Activated naive CD8-positive, alpha-beta T cell treated with anti-CD3 and anti-CD28 coated beads for 36 hours (primary cell): ENCODE measurements at places on chromosomes 7 and 10.

DNA sequence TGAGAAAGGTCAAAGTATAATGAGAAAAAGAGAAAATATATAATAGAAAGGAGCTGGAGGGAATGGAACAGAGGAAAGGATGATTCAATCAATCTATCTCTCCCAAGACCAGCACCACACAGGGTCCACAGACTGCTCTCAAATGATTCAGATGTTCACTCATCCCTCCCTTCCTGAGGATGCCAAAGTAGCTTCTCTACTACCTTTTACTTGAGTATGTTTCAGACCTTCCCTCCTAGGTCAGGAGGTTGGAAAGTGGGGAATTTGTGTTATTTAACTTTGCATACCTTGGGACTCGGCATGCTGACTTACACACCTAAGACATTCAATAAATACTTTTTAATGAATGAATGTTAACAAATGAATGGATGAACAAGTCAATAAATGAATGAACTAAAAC is 30.6 kb downstream of the CPVL start:
- DNase-seq = no peak

DNA sequence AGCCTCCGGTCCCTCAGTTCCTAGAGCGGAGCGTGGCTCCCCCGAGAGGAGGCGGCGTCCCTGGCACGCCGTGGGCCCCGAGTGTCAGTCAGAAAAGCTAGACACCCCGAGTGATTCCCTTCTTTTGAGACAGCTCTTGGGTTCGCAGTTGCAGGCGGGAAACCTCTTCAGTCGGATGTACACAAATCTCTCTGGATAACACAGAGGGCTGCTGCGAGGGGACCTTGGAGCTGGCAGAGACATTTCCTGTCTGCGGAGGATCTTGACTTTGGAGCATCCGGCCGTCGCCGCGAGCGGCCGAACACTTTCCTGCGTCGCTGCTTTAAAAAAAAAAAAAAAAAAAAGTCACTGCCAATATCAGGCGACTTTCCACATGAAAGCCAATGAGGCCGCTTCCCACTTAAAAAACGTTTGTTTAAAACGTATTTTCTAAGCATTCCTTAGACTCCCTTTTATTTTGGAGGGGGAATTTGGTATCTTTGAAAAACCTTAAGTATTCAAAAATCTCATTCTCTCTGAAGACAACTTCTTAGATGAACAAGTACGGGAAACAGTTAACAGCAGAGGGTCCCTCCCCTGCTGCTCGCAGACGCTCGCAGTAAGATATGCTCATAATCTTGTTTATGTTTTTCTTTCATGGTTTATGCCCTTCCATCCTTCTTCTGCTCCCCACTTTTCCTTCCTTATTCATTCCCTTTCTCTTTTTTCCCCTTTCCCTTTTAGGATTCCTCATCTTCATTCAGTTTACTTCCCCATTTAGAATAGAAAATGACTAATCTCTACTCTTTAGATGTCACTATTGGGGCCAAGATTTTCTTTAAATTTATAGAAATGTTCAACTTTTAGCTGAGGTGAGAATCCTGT is 10.0 kb downstream of the HHEX start:
- peak; percentile 47 for DNase-seq

DNA sequence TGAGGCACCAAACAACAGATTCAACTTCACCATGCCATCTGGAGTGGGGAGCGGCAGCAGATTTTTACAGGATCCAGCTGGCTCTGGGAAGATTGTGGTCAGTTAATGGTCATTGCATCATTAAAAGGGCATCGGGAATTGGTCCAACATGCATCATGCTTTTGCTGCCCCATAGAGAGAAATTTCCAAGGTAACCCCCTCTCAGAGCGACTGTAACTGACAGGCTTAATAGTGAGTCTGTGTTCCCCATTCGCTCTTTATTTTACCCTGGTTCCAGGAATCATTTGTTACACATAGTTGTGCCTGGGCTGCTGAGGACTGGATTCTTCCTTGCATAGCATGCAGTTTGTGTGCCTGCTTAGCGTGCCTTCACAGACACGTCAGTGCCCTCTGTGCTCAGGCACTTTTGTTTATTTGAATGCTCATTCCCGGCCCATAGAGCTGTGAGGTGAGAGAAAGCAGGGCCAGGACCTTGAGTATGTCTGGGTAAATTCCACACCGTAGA is 49.9 kb downstream of the CDHR3 start:
- DNase-seq = no peak

DNA sequence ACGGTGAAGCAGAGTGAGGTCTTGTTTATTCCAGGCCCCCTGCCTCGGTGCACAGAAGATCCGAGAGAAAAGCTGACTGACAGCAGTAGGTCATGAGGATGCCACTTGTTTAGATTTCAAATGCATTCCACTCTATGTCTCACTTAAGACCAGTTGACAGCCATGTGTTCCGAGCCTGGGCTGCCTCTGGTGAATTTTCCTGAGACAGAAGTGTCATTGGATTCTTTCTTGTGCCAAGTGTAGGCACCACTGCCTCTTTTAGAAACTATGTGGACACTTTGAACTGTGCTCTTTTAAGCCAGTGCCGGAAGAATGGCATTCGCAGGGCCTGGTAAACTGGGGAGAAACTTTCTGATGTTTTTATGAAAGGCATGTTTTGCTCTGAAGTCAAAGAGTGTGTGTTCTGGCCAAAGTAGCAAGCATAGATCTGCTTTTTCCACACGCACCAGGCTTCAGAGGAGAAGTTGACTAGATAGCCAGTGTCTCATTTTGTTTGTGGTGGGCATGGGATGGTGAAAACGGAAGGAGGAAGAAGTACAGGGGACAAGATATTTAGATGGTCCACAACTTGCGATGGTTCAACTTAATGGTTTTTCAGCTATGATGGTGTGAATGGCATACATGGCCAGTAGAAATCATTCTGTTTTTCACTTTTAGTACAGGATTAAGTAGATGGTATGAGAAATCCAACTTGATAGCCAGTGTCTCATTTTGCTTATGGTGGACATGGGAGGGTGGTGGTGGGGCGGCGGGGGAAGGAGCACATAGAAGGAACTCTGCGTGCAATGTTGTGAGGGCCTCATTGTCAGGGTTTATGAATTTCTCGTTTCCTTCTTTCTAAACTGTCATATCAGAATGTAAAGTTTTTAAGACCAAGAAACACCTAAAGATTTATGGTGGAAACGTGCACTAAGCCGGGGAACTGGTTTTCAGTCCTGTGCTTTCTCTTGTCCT is 41.5 kb downstream of the CYP17A1 start:
- DNase-seq = no peak

GRCh38 chr10:22617516-22617915 is 96.9 kb downstream of the PIP4K2A start:
- no peak for DNase-seq

GRCh38 chr10:110704906-110705476 is 60.9 kb downstream of the RBM20 start:
- DNase-seq = no peak

DNA sequence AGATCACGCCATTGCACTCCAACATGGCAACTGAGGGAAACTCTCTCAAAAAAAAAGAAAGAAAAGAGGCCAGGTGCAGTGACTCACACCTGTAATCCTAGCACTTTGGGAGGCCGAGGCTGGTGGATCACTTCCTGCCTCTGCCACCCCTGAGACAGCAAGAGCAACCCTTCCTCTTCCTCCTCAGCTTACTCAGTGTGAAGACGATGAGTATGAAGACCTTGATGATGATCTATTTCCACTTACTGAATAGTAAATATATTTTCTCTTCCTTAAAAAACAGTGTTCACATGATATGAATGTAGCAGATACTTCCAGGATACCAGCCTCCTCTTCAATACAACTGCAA is 2.1 kb upstream of the ZKSCAN1 start:
- DNase-seq = peak; percentile 35

DNA sequence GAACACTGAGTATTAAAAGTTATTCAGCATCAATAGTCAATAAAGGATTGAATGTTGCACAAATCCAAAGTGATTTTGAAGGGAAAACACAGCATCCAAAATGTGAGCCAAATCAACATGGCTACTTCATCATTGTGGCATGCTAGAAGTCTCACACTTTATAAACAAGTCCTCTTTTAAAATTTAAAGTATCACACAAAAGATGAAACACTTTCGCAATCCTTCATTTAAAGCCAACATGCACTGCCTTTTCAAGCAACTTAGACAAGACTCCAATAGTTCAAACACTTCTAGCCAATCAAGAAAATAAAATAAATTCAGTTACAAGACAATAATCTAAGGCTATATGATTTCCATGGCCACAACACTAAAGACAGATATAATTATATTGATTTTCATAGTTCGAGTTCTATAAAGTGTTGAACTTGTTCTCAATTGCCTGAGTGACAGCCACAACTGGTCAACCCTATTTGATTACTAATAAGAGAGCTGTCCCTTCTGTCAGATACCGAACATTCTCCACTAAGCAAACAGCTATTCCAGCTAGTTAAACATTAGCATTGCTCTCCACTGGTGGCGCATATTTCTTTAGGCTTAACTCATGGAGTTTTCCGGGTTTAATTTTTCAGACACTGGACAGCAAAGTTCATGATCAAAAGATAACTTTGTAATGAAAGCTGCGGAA is 8.3 kb downstream of the EBF3 start:
- no peak for DNase-seq

DNA sequence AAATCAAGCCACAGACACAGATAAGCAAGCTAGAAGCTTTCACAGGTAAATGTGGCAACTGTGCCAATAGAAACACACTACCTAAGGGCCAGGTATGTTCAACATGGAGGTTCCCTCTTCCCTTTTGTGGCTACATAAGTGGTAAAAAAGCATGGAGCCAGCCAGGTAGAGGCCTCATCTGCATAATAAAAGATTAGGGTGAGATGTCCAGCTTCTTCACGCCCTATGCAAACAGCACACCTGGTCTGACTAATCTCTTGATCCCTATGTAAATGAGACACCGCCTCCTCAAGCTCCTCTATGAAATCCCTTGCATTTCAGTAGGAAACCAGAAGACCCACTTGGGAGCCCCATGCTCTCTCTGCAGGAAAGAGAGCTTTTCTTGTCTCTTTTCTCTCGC is 282.2 kb downstream of the NEBL start:
- DNase-seq = no peak

- DNase-seq = no peak
These were observed 38.3 kb downstream of the PRF1 start for GRCh38 chr10:70564113-70564725.

GRCh38 chr7:131945313-131945911 is 389.0 kb upstream of the PODXL start:
- DNase-seq = peak; percentile 48

DNA sequence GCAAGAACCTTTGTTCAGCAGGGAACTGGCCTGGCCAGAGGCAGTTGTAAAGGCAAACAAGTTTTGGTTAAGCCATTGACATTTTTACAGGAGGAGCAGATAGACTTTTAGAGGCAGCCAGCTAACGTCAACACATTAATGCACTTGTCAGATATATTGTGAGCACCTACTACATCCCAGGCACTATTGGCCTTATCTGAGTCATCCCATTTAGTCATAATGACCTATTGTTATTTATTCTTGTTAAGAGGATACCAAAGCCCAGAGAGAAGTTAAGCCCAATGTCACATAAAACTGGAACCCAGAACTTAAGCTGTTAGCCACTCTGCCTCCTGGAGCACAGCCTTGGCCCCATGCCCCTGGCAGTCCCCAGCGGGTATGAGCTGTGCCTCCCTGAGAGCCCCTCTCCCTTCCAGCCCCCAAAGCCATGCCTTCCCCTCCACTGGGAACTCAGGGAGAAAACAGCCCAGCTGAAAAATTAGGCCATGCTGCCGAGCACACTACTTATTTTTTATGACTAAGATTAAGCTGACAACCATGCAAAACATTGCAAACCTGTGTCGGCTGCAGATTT is 32.7 kb upstream of the TRIM8 start:
- DNase-seq = no peak

- DNase-seq = peak; percentile 74
These were observed 25.0 kb downstream of the RGS10 start for GRCh38 chr10:119517235-119518141.

- DNase-seq = no peak
These were observed 77.5 kb downstream of the HGF start for GRCh38 chr7:81692146-81692905.

DNA sequence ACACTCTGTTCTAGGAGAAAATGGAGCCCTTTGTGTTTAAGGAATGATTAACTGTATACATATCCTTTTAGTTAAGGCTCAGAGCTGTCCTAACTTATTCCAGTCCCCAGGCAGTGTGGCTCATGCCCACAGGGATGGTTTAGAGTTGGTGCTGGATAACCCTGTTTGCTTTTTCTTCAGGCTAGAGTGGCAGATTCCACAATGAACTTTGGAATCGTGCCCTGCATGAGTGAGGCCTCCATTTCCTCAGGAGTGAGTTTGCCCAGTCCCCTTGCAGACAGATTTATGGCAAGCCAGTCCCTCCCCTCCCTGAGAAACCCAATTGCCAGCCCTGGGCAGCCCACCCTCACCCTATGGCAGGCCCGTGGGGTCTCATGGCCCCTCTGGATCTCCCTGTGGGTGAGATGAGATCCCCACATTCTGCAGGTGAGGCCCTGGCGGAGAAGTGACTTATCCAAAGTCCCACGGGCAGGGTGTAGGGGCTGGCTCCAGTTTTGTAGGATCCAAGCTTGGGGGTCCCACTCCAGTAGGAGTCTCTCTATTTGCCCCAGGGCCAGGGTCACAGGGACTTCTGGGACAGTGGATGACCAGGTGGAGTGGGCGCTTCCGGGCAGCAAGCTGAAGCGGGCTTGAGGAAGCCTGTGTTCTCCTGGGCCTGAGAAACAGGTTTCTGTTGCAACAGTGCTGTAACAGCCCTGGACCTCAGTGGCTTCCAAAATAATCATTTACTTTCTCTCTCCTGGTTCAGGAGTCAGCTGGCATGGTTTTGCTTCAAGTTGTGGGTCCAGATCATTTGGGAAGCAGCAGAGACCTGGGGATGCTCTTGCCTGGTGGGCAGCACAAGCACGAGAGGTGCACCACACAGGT is 9.0 kb upstream of the COMTD1 start:
- DNase-seq = no peak

GRCh38 chr10:16184096-16184597 is 252.7 kb upstream of the PTER start:
- DNase-seq = no peak

DNA sequence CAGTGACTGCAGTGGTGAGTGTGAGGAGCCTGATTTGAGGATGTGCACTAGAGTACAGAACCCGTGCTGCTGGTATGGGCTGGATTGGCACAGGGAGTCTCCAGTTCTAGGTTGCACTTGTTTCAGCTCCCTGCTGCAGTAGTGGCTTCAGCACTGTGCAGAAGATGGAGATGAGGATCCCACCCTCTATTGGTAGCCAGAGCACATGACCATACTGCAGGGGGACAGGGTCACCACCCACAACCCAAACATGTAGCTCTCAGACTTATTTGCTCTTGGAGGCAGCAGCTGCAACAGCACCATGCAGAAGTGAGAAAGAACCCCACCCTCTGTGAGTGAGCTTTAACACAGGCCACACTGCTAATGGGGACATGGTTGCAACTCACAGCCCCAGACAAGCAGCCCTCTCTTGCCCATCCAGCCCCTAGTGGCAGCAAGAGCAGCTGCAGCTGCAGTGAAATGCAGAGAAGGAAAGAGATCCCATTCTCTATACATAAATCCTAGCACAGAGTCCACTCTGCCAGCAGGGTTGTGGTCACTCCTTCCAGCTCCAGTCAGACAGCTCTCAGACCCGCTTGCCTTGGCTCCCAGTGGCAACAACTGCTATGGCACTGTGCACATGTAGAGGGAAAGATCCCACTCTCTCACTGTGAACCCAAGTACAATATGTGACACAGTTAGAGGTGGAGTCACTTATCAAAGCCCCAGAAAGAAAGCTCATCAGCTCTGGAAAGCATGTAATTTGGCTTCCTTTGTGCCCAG is 51.4 kb upstream of the SCIN start:
- no peak for DNase-seq

- DNase-seq = no peak
These were observed 19.4 kb upstream of the PAX2 start for GRCh38 chr10:100725869-100726426.

- no peak for DNase-seq
These were observed 167.8 kb upstream of the MYO3A start for GRCh38 chr10:25766213-25766612.
